ENCODE measurements at places on chromosomes 2 and 18.

- DNase-seq = no peak
These were observed 226.8 kb downstream of the LDLRAD4 start for GRCh38 chr18:13445241-13445897.

GRCh38 chr2:182542501-182543258, 115.8 kb upstream of the PDE1A start:
- no peak for DNase-seq

DNA sequence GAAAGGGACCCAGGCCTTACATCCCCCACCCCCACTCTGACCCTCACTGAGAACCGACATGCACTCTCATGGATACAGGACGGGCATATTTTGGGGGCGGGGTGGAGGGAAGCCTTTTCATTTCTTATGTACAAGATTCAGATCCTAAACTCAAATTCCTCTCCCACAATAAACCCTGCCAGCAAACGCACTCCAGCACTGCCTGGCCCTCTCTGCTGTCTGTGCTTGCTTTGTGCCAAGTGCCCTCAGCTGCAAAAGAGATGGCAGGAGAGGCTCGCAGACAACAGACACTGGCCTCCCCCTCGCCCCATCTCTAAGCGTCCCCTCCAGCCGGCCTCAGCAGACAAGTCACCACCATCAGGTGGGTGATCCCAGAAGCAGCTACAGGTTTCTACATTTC, 42.4 kb downstream of the FAM168B start:
- DNase-seq = no peak

- DNase-seq = peak; percentile 2
These were observed 25.5 kb upstream of the PXDN start for GRCh38 chr2:1769703-1770422.

- DNase-seq = no peak
These were observed at the start of gene UGT1A6 for GRCh38 chr2:233692648-233693047. TSS of gene UGT1A6 (plus strand) at chr2:233692890. CDS start at chr2:233693005, 115 bp downstream.

- DNase-seq = no peak
These were observed 50.0 kb downstream of the HDLBP start for GRCh38 chr2:241265506-241265905.

- no peak for DNase-seq
These were observed 17.7 kb upstream of the AKAIN1 start for GRCh38 chr18:5214583-5215351.

DNA sequence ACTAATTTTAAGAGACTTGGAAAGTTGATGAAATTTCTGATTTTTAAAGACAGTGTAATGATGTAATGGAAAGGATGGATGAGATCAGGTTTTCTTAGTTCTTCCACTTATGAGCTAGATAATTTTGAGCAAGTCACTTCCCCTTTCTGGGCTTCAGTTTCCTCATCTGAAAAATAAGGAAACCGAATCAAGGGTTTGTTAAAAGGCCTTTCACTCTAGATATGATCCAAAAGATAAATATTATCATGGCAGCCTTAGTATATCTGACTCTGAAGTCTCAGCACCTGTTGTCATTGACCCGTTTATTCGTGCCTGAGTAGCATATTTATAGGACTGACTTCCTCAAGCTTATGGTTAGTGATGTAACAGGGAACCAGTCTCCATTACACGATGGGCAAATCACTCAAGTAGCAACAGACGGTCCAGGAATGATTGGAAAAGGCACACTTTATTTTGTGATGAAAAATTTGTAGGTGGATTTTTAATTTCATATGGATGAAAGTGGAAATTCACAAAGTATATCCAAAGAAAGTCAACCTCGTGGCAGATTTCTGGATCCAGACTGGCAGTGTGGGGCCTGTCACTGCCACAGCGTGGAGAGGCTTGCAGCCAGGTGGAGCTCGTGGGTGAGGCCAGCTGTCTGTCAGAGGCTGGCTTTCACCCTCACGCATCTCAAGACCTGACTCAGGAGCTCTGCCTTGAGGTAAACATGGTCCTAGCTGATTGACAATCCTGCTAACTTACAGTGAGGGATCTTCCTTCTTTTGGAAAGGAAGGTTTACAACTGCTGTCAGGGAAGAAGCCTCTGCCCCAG, 137.9 kb upstream of the CXCR4 start:
- DNase-seq = peak; percentile 86

- no peak for DNase-seq
These were observed 59.6 kb downstream of the ZNF516 start for GRCh38 chr18:76435316-76435989.

DNA sequence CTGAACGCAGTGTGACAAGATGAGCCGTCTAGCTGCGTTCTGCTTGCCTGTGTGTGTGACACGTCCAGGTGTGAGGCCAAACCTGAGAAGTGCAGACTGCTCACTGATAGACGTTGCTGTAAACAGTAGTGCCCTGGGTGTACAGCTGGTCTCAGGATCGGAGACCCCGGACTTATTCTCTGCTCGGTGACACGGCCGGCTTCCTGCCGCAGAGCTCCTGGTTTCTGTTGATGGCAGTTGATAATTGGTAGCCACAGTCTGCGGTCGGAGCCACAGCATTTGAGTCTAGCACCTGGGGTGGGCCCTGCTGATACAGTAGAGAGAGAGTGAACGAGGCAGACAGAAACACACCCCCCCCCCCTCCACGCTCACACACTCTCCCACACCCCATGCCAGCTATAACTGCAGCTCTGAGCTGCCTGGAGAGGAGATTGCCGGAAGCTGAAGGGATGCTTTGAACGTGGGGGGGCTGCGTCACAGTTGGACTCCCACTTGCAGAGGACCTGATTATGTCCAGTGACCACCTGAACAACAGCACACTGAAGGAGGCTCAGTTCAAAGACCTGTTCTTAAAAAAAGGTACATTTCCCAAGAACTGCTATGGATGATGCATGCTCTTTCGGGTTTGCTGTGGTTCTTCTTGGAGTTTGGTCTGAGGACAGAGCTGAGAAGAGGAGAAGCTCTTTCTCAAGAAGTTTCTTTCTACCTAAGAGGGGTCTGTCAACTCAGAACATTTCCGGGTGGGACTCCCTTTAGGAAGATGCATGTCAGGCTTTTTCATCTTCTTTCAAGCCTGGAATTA, 114.0 kb downstream of the FAM210A start:
- DNase-seq = no peak

Measured in AML-193 (cell line).